ENCODE measurements at places on chromosomes 11 and 22.

DNA sequence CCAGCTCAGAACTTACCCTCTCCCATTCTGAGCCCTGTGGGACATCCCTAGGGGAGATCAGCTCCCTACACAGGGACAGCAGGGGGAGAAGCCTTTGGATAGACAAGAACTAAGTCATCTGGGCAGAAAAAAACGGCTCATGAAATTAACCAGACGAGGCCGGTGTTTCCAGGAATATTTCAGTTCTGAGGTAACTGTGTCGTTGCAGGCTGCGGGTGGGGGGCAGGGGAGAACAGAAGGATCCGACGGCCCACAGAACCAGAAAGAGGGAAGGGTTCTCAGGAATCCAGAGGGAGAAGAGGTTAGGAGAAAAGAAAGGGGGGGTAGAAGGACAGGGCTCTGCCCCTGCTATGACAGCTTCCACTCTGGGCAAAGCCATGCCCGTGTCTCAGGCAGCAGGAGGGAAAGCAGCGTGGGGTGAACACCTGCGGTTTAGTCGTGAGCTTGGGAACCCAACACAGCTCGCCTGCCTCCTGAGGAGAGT lies 3.6 kb downstream of the CLCF1 start:
- no peak for DNase-seq

DNA sequence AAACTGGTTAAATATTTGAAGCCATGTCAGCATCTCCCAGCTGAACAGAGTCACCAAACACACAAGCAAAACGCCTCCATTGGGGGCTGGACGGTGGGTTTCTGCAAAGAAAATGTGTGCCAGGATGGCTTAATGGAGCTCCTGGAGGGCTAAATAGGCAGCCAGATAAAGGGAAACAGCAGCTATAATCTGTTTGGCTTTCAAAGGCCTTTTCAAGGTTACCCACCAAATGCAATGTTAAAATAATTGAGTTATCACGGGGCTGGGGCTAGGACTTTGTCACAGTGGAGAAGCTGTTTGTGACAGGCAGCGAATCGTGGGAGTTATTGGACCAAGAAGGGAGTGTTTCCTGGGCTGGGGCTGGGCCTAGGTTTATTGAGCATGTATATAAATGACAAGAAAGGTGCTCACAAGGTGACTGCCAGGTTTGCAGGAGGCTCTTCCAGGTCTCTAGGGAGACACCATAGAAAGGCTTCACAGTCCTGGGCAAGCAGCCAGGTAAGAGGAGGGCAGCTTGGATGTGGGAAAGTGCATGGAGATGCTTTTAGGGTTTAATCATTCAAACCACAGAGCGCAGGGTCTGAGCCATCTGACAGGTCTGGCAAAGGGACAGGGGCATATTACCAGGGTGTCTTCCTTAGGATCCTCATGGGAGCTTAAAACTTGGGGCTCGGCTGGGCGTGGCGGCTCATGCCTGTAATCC lies 28.3 kb downstream of the GRIK4 start:
- DNase-seq, result no peak

DNA sequence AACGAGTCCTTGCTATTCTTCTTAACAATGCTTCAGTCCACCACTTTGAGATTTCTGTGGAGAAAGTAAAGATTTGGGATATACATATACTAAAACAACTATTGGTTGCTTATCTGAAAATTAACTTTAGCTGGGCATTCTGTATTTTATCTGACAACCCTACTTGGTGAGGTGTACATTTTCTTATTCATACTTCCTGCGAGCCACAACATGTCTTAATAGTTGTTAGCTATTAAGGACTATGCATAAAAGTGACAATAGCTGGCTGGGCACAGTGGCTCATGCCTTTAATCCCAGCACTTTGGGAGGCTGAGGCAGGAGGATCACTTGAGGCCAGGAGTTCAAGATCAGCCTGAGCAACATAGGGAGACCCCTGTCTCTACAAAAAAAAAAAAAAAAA lies 28.0 kb upstream of the TMA7B start:
- DNase-seq, result no peak

GRCh38 chr11:79243422-79244210 lies 197.2 kb downstream of the TENM4 start:
- no peak for DNase-seq

GRCh38 chr11:73542175-73542574 lies 55.7 kb downstream of the FAM168A start:
- no peak for DNase-seq

- DNase-seq, result no peak
These were observed 2.0 kb downstream of the GRK2 start for GRCh38 chr11:67268081-67268961.

DNA sequence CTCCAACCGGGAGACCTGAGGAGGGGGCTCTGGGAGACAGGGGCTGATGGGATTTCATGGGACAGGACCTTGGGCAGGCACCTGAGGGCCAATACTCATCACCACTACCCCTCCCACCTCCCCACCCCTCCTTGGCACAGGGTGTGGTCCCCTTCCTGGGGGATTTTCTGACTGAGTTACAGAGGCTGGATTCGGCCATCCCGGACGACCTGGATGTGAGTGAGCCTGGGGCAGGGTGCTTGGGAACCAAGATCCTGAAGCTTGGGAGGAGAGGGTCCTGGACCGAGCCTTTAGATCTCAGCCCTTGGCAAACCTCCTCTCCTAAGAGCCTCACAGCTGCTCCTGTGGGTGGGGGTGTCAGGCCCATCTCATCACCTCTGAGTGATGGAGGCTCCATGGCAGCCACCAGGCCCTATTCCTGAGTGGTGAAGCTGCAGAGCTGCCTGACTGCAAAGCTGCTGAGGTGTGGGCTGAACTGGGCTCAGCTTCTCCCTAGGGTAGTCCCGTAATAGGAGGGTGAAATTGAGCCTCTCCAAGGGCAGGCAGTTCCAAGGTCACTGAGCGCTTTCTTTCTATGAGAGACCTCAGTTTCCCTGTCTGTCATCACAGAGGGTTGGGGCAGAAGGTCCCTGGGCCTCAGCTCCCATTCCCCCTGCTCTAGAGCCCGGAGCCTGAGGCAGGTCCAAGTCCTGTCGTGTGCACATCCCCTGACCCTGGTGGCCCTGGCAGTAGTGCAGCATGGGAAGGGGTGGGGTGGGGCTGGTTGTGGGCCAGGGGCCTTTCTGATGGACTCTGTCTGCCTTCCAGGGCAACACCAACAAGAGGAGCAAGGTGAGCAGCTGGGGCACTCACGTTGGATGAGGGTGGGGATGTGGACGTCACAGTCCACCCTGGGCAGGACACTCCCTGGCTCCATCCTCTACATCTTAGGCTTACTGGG lies 6.5 kb downstream of the RGL4 start:
- DNase-seq, result no peak

DNA sequence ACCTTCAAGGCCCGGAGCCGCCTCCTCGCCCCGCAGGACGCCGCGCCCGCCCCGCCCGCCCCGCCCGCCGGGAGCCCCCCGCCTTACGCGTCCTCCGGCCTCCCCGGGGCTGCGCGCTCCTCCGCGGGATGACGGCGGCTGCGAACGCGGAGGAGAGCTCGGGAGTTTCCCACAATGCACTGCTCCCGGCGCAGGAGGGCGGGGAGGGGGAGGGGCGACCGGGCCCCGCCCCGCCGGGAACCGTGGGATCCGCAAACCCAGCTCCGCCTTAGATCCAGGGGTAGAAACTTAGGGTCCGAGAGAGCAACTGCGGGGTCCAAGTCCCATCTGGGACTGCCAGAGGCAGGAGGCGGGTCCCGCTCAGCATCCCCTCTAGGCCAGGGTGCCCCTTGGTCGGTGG lies at the start of gene CEND1:
TSS of gene CEND1 (minus strand) at position 148 of the 400 bp plus-strand sequence. CDS start 1,514 bp downstream, outside the sequence.
- no peak for DNase-seq

- no peak for DNase-seq
These were observed 137.9 kb downstream of the CTTN start for GRCh38 chr11:70536051-70536877.

GRCh38 chr11:88152381-88152780 lies 22.9 kb downstream of the RAB38 start:
- DNase-seq, result no peak

GRCh38 chr22:49996518-49997250 lies 15.9 kb downstream of the IL17REL start:
- no peak for DNase-seq

GRCh38 chr11:120610111-120610510 lies 98.6 kb downstream of the GRIK4 start:
- DNase-seq, result no peak

All from naive thymus-derived CD8-positive, alpha-beta T cell (primary cell).